ENCODE measurements at places on chromosomes 5 and 9.

DNA sequence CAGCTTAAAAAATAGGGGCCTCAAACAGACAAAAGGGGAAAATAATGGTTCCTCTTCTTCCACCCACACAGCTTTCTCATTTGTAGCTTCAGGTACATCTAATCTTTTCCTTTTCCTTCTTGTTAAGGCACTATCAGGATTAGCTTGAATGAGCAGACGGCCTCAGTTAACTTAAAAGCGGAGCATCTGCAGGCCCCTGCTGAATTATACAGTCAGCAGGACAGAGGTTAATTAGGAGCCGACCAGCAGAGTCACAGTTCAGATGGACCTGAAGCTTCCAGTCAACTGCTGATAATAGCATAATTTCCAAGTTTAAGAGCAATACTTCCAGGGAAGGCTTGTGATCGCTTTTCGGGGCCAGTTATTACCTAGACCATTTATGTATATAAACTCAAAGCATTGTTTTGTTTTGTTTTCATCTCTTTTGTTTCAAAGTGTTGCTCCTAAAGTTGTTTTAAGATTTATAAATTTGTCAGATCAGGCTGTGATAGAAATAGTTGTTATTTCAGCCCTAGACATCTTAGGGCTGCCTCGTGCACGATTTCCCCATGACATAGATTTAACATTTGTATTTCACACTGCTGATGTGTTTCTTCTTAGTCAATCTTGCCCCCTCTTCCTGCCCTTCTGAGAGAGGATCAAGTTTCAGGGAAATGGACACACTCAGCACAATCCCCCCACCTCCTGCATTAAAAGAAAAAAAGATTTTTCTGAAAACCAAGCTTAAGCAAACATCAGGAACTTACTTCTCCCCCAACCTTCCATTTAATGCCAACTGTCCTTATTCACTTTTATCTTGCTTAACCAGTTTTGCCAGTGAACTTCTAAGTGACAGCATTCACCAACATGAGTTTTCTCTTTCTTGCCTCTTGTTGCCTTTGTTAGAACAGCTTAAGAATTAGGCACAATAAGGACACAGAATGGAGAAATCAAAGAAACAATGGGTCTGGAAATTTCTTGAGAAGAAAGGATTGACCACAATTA, 449.8 kb downstream of the ARHGEF28 start:
- no peak for DNase-seq

DNA sequence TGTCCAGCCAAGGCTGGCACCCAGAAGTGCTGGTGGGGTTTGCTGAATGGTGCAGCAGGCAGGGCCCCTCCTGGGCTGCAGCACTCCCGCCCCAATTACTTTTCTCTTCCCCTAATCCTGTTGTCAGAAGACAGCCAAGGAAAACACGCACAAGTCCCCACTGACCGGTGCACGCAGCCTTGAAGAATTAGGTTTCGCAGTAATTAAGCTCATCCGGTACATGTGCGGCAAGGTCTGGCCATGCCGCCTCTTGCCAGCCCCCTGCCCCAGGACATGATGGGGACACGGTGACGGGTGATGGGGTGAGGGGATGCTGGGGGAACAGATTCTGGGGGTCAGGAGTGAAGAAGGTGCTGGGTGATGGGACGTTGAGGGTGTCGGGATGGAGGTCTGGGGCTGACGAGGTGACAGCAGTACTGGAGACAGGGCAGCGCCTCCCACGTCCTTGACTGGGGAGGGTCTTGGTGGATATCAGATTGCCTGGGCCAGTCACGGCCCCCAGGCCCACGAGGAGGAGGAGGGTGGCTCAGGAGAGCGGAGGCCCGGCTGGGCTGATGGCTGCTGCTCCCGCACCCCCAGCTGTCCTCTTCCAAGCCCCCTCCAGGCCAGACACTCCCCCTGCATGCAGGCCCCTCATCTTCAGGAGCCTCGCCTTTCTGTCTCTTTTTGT, 34.9 kb downstream of the BARX1 start:
- DNase-seq = no peak

GRCh38 chr9:6896562-6896961, 138.8 kb downstream of the KDM4C start:
- DNase-seq = peak; percentile 6

GRCh38 chr5:65924366-65925043, 1.9 kb upstream of the ERBIN start:
- no peak for DNase-seq

DNA sequence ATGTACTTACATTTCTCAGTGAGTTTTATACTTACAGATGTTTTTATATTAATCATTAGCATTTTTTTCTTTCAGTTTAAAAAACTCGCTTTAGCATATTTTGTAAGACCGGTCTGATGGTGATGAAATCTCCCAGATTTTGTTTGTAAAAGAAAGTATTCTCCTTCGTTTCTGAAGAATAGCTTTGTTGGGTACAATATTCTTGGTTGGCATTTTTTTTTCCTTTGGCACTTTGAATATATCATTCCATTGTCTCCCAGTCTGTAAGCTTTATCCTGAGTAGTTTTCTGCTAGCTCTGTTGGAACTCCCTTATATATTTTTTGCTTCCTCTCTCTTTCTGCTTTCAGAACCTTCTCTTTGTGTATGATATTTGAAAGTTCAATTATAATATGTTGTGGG, 412.6 kb downstream of the RASEF start:
- DNase-seq = no peak

DNA sequence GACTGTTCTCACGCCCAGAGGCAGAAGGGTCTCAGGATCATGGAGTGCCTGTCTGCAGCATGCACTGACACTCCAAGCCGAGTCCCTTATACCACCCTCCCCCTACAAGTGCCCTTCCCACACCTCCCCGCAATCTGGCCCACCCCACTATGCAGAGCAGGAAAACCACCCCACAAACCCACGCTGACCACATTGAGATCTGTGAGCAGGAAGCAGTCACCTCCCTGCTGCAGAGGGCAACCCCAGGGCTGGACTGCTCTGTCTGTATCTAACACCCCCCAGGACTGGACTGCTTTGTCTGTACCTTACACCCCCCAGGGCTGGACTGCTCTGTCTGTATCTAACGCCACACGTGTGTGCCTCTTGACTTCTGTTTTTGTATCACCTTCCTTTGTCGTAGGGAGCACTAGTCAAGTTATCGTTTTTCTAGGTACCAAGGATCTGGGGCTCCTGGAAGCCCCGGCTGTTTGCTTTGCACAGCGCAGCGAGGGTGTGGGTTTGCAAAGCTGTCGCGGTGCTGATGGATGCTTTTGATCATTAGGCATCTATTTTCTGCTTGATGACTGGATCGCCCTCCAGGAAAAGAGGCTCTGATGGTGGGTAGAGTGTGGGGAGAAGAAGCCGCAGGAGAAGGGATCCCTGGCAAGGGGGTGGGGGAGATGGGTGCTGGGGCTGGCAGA, 21.5 kb downstream of the OLFM1 start:
- no peak for DNase-seq

DNA sequence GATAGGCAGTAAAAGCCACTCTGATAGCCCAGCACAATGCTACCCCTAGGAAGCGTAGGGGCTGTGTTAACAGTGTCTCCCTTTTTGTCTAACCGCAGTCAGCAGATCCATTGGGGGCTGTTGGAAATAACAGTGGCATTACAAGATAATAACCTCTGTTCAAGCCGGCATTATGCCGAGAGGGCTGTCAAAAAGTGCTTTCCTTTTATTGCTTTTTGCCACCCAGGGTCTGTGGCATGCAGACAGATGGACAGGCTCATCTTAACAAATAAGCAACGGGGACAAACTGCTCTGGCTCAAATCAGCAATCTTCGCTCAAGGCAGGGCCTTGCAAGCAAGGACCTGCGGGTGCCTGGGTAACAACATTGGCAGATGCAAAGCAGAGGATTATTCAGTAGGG, 123.3 kb downstream of the TLR4 start:
- no peak for DNase-seq

- peak; percentile 55 for DNase-seq
These were observed 13.4 kb upstream of the JADE2 start for GRCh38 chr5:134511796-134512660.

GRCh38 chr5:35183556-35183955, 46.7 kb downstream of the PRLR start:
- DNase-seq = no peak

- no peak for DNase-seq
These were observed 27.5 kb downstream of the SLC6A3 start for GRCh38 chr5:1417586-1418225.

- DNase-seq = no peak
These were observed 31.0 kb upstream of the IER5L start for GRCh38 chr9:129209109-129209508.

GRCh38 chr5:141872496-141873356, 5.5 kb downstream of the PCDH1 start:
- no peak for DNase-seq

GRCh38 chr5:119343052-119343451, 12.8 kb upstream of the TNFAIP8 start:
- DNase-seq = no peak

DNA sequence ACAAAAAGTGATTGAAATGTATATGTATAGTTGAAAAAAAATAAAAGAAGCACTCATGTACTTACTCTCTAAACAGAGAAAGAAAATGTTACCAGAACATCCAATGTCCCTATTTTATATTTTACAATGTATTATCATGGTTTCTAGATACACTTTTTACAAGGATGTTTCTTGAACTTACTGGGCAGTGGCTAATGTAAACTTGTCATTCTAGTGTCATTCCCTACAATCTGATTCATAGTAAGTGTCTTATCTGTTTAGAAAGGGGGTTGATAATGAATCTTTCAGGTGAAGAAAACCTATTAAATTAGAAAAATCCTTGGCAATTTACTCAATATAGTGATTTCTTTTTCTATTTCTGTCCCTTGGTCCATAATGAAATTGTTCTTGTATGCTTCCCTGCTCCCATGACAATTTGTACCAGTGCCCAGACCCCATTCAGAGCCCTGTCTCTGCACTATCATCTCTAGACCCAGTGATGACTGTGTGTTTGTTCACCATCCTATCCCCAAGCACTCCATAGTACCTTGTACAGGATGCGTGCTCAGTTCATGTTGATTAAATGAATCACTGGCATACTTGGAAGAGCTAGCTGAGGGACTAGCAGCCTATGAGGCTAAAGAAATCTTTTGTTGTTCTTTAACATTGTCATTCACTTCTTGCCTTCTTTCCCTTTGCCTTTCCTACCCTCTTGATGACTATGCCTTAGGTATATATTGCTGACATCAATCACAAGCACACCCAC, 101.2 kb downstream of the HMHB1 start:
- DNase-seq = peak; percentile 81

DNA sequence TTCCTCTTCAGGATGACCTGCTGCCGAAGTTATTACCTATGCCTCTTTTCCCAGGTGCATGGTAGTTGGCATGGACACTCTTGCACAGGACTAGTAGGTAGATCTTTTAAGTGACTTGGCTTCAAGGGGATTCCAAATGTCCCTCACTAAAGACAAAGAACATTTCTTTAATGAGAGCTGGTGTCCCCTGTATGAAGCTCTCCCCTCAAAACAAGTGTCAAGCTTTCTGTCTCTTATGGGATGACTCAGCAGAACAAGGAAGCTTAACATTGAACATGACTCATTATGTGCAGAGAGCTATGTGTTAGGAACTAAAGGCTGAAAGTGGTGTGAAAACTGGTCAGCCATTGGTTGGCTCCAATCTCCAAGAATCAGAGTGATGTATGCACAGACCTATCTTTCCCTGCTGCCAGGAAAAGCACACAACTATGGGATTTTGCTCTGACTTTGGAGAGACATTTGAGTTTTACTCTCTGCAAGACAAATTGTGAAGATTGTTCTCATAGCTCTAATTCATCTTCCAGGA, 120.5 kb downstream of the PRDM6 start:
- peak; percentile 97 for DNase-seq

- no peak for DNase-seq
These were observed 8.7 kb upstream of the RANBP6 start for GRCh38 chr9:6024035-6024554.

- no peak for DNase-seq
These were observed 7.8 kb downstream of the TOR1B start for GRCh38 chr9:129810788-129811187.

DNA sequence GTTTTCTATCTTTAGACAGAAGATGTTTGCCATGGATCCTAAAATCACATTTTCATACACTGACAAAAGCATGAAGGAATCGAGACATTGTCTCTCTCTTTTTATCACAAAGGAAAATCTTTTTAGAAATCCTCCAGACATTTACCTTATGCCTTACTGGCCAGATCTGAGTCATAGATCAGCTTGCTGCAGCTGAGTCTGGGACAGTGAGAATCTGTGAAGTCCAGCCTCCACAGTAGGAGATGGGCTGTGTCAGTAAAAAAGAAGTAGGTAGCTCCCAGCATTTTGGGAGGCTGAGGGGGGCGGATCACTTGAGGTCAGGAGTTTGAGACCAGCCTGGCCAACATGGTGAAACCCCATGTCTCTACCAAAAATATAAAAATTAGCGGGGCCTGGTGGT, 333.4 kb upstream of the ZNF462 start:
- peak; percentile 18 for DNase-seq

DNA sequence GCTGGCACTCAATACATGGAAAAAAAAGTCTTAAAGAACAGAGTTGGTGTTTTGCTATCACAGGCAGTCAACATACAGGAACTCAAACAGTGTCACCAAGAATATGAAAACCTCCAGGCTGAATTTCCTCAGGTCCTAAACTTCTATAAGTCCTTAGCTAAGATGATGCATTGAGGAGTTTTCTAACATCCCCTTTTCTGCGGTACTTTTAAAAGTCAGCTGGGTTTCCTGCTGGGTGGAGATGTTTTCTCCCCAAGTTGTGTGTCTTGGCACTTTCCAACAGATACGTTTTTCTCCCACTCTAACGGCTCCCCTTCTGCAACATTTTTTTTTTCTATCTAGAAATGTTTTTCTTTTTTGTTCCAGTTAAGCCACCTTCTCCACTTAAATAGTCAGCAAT, 244.8 kb upstream of the HAPLN1 start:
- DNase-seq = no peak

GRCh38 chr5:122030251-122030650, 47.8 kb downstream of the LOX start:
- no peak for DNase-seq

DNA sequence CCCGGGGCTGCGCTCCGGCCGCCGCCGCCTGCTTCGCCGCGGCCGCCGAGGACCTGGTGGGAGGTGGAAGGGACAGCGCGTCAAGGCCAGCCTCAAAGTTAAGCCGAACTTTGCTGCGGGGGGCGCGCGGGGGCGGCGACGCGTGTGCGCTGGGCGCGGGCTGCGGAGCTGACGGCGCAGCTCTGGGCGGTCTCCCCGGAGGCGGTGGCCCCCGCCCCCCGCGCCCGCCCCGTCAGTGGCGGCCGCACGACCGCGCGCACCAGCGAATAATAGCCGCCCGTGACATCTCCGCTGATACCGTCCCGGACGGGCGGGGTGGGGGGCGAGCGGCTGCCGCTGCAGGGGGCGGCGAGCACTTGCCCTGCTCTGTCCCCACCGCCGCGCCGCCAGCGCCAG, 579 bp upstream of the FAM78A start:
- no peak for DNase-seq

- no peak for DNase-seq
These were observed 456.0 kb downstream of the RAB3C start for GRCh38 chr5:59038798-59039295.

Data from fibroblast of skin of abdomen (primary cell).